ENCODE measurements at places on chromosomes 3 and 15. TPM values are rescaled to one million over a fixed set of nuclear protein-coding genes. Genes with fewer than 3 reads are reported as not detected.

DNA sequence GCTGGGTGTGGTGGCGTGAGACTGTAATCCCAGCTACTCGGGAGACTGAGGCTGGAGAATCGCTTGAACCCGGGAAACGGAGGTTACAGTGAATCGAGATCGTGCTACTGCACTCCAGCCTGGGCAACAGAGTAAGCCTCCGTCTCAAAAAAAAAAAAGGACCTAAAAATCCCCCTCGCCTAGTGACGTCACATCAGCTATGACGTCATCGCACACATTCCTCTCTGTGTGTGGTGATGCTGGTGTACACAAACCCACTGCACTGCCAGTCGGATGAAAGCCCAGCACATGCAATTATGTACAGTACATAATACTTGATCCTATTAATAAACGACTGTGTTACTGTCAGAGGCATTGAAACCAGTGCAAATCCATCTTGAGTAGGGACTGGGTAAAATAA is 40.2 kb upstream of the SEC61A1 start:
- DNase-seq: no peak

DNA sequence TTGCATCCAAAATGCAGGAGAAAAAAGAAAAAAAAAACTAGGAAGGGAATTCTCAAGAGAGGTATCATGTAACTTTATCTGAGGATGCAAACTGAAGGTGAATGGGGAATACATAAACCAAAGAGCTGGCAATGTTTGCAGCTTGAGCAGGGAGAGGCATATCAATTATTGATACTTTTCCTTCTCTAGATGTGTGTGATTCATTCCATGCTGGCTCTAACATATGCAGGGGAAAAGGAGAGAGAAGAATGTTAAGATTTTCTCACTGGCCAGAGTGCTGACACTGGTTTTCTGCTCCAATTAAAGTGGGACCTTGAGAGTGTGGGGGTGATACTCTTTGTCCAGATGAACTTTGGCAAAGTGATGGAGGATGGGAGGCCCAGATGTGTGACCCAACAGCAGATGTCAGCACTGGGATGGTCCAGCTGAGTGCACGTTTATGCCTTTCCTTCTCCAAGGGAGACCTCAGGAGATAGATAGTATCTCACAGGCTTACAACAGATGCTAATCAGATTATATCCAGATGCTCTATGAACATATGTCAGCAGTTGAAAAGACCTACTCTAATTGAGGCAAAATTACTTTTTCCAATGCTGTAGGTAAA is 50.0 kb upstream of the PSMD6 start:
- no peak for DNase-seq

GRCh38 chr3:159253860-159254259 is 452.0 kb downstream of the MFSD1 start:
- no peak for DNase-seq

Gene COL7A1
- 12.7 TPM for total RNA-seq

GRCh38 chr3:149424918-149425317 is 47.5 kb upstream of the TM4SF1 start:
- DNase-seq: no peak

GRCh38 chr3:107846279-107846852 is 244.5 kb downstream of the CD47 start:
- DNase-seq: peak; percentile 68

DNA sequence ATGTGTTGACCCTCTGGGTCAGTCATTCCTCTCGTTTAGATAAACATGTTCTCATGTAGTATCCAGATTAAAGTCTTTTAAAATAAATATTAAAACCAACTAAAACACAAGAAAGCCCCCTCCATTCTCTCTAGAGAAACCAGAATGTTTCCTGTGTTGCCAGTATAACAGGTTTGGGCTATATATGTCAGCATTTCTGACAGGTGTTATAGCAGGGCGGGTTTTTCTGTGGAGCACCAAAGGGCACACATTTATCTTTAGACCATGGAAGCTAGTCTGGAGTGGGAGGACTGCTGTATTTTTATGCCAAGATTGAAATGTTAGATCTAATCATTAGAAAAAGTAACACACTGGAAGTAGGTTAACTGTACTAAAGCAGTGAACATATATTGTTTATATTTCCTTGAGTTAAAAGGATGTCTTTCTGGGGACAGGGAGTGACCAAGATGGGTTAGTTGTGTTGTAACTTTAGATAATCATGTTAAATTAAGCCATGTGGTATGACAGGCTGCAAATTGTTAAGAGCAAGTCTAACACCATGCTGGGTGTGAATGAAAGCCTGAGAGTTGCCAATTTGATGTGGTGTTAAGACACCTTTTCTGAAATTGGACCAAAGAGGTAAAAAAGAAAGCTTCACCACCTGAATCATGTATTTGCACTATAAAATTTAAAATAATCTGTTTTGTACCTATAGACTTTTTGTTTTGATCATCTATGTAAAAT is 15.6 kb downstream of the KCTD6 start:
- no peak for DNase-seq

- DNase-seq: no peak
Measured at GRCh38 chr3:178137206-178137605, 399.0 kb upstream of the KCNMB2 start.
